ENCODE measurements at places on chromosomes 5 and 9.

DNA sequence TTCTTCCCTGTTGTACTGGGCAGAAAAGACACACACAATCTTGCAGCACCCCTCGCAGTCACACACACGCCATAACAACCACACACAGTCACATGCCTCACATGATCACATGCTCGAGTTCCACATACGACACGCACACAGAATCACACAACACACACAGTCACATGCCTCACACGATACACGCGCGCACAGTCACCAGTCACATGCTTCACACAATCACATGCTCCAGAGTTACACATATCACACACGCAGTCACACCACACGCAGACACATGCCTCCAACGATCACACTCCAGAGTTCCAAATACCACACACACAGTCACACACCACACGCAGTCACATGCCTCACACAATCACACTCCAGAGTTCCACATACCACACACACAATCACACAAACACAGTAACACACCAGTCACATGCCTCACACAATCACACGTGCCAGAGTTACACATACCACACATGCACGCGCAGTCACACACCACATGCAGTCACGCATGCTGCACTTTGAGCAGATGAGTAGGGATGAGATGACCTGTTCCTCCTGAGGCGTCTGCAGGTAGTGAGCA, 49.0 kb upstream of the LRRC14B start:
- no peak for DNase-seq

GRCh38 chr5:180605554-180606214, 14.4 kb upstream of the SCGB3A1 start:
- DNase-seq = peak; percentile 55

- DNase-seq = peak; percentile 92
These were observed 41.3 kb downstream of the PFDN1 start for GRCh38 chr5:140261403-140262171.

- DNase-seq = no peak
These were observed 553.1 kb downstream of the ZNF608 start for GRCh38 chr5:124193371-124193789.

- DNase-seq = no peak
These were observed 622.1 kb downstream of the TLR4 start for GRCh38 chr9:118326326-118326725.

- no peak for DNase-seq
These were observed 650 bp downstream of the DCTN4 start for GRCh38 chr5:150758203-150758530.

Data from myocyte (in vitro differentiated cells).